B cell (primary cell): ENCODE measurements at places on chromosomes 16 and 17.

GRCh38 chr16:66431760-66432159 lies 4.7 kb downstream of the BEAN1 start:
- DNase-seq, result no peak

DNA sequence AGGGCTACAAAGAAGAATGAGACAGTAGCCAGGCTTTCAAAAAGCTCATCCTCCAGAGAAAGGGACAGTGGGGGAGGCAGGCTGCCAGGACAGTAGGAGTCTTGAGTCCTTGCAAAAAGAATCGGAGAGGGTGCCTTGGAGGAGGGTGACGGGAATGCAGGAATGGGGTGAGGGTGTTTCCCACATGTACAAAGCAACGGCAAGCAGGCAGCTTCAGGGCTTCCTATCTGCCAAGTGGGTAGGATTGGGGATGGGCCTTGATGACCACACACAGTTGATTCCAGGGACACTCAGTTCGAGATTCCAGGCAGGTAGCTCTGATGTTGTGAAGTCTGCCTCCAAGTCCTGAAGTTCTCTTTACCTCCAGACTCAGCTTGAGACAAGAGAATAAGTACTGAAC lies 54.4 kb downstream of the C17orf67 start:
- DNase-seq, result peak; percentile 10

GRCh38 chr16:50917950-50918703 lies 176.2 kb downstream of the CYLD start:
- no peak for DNase-seq

DNA sequence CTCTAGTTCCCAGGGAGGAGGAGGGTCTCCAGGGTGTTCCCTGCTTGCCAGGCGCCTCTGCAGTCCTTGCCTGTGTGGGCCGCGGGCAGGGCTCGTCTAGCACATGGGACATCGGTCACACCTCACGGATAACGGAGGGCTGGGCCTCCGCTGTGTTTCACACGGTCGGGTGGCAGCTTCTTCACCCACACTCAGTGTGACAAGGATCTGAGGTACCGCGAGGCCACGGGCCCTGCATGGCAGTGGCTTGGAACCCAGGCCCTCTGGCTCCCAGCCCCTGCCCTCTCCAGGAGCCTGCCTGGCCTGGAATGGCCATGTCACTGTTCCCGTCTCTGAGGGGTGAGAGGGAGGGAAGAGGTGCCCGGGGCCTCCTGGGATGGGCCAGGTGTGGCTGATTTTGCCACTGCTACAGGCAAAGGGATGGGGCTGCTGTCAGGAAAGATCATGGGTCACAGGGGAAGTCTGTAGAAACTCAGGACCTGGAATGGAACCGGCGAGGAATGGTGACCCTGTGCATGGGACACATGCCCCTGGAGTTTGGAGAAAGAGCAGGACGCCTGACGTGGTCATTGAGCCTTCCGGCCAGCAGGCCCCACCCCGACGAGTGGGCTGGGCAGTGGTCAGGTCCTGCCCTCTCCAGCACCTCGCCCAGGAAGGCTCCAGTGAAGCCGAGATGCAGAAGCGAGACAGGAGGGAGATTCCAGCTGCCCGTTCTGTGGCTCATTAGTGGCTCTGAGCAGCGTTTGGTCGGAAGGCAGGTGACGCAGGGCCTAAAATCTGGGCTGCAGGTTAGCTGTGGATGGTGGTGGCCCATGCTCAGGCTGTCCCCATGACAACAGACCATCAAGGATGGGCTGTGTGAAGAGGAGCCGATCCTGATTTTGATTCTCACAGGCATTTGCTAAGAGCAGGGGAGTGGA lies 76.5 kb upstream of the GSE1 start:
- no peak for DNase-seq

DNA sequence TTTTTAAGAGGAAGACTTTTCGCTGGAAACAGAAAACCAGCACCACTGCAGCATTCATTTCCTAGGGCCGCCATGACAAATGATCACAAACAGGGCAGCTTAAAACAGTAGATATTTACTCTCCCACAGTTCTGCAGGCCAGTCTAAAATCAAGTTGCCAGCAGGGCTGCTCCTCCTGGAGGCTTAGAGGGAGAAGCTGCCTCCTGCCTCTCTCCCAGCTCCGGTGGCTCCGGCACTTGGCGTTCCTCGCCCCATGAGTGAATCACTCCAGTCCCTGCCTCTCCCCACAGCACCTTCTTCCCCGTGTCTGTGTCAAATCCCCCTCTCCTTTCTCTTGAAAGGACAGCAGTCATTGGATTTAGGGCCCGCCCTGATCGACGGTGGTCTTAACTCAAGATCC lies 72.1 kb downstream of the SOCS1 start:
- no peak for DNase-seq

DNA sequence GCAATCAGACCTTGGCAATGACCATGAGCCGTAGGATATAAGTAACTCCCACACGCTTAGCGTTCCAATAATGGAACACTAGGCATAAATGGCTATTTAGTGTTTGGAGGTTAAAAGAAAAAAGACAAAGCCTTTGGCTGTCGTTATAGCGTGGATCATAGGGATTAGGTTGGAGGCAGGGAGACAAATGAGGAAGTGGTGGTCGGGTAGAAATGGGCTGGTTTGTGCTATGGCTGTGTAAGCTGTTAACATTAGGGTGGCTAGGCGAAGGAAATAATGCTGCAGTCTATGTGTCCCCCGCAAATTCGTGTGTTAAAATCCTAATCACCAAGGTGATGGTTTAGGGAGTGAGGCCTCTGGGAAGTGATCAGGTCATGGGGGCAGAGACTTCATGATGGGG lies 120.4 kb upstream of the IRX6 start:
- no peak for DNase-seq

- DNase-seq, result peak; percentile 73
Observed at GRCh38 chr17:57622683-57623433, 122.2 kb downstream of the CCDC182 start.

DNA sequence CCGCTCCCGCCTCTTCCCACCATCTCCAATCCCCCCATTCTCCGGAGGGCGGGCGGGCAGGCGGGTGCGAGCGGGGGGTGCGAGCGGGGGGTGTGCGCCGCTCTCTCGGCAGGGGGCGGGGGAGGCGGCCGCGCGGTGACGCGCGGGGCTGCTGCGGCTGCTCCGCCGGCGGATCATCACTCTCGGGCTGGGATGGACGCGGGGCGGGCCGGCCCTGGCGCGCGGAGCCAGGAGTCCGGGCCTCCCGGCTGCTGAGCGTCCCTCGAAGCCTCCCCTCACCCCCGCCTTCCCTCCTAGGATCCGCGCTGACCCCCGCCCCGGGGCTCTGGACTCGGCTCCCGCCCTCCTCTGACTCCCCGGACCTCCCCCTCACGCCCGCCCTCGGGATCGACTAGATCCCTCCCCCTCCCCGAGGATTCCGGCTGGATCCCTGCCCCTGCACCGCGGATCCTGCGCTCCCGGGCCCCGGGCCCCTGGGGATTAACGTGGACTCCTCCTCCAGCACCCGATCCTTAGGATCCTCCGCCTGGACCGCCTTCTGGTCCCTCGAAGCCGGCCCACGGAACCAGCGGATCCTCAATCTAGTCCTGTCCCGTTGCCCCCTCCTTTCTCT lies 946 bp upstream of the TMEM256 start:
- DNase-seq, result no peak

- no peak for DNase-seq
Observed at GRCh38 chr17:10799407-10799806, 4.5 kb downstream of the TMEM238L start.

- DNase-seq, result no peak
Observed at GRCh38 chr16:81509404-81509803, 64.8 kb downstream of the CMIP start.

- DNase-seq, result no peak
Observed at GRCh38 chr17:64497565-64498035, 746 bp upstream of the POLG2 start.

GRCh38 chr16:75345711-75346110 lies 87.6 kb downstream of the CFDP1 start:
- DNase-seq, result no peak

DNA sequence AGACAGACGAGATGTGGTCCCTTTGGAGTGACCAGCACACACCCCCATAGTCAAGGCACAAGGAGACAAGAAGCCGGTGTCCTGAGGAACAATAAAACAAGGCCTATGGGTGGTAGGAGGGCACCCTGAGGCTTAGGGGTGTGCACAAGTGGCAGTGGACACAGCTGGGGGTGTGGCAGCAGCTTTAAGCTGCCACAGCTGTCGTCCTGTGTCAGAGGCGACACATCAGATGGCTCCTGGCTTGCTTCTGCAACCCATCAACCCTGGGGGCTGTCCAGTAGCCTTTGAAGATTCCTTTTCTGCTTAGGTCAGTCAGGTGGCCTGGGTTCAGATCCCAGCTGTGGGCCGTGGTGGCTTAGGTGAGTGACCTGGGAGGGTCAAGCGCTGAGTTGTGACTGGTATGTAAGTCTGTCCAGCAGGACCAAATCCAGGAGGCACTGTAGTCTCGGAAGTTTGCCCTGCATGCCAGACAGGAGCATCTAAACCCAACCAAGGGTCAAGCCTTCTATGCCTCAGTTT lies 15.8 kb downstream of the DRC3 start:
- no peak for DNase-seq

- DNase-seq, result peak; percentile 81
Observed at GRCh38 chr17:57671667-57672632, 73.1 kb downstream of the CCDC182 start.

GRCh38 chr17:36936455-36937000 lies 747 bp upstream of the LHX1 start:
- peak; percentile 64 for DNase-seq

DNA sequence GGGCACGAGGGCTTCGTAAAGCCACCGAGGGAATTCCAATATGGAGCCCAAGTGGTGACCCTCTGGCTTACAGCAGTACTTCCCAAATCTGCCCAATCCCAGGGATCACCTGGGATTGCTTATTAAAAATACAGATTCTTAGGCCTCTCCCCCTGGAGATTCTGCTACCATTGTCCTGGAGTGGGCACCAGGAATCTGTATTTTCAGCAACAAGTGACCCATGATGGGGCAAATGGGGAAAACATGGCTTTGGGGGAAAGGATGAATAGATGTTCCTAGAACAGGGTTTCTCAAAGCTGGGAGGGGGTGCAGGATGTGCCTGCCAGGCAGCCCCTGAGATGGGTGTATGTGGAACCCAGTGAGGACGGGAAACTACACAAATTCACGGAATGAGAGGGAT lies 40.6 kb downstream of the EMP2 start:
- DNase-seq, result no peak

DNA sequence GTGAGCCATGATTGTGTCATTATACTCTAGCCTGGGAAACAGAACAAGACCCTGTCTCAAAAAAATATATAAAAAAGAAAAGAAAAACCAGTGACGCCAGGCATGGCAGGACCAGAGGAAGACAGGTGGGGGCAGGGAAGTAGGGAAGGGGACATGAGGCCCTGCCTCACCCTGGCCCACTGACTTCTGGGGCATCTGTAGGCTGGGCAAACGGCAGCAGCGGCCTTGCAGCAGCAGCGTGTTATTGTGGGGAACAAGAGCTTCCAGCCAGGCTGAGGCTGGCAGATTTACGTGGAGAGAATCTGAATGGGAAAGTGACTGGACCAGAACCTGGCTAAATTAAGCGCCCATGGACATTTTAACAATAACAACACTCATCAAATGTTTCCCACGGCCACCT lies 19.4 kb downstream of the CMTM4 start:
- DNase-seq, result no peak

DNA sequence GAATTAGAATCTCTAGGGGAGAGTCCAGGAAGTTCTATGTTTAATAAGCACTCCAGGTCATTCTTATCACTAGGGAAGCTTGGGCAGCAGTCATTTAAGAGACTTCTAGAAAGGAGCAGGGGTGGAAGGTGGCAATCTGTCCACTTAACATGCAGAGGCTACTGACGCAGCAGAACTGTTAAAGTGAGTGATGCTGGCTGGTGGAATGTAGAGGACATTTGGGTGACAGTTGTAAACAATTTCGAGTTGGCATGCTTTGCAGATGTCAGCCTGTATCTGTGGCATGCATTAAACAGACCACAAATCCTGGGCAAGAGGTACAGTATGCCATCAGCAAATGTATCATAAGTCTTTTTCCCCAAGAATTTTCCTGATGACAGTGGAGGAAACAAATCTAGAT lies 40.5 kb upstream of the HS3ST3A1 start:
- DNase-seq, result no peak

DNA sequence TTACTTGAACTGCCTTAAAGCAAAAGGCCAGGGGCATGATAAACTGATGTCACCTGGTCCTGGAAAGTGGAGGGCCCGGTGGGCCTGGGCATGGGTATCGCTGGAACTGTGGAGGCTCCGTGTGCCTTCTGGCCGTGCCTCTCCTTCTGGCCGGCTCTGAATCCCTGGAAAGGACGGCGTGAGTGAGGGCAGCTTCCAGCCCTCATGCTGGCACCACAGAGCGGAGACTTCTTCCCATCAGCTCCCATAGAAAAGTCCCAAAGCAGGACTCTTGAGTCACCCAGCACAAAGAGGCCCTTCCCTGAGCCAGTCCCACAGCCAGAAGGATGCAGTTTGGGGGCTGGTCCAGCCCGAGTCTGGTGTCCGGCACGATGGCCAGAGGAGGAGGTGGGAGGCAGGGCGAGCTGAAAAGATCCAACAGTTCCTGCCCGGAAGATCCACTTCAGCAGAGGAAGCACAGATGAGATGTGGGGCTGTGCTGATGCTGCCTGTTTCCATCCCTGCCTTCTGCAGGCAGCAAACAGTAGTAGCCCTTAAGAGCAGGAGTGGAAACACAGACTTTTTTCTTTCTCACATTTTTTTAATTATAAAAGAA lies 7.8 kb downstream of the GAA start:
- DNase-seq, result no peak

DNA sequence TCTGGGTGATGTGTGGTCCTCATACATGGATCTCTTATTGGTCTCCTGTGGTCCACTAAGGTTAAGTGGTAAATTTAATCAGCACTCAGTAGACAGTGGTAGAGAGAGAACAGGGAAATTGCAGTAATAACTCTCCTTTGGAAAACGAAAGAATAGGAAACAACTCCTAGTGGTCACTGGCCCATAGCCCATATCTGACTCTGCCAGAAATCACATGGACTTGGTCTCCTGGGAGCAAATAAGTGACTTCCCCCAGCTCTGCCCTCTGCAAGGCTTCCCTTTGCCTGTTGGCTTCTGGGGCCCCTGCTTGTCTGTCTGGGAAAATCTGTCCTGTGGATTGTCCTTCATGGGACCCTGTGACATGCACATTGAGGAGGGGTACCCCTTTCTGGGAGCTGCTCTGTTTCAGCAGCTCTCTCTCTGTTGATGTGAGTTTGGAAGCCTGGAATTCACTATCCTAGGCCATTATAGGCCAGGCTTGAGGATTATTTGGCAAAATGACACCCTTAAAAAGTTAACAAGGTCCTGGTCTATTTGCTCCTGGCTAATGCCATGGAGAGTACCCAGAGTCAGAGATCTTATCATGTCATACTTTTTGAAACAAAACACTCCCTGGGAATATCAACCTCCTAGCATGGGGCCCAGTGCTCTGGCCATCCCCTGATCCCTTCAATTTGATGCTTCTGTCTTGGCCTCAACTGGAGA lies 58.0 kb upstream of the HNF1B start:
- no peak for DNase-seq

- no peak for DNase-seq
Observed at GRCh38 chr17:19244781-19245180, 7.6 kb downstream of the EPN2 start.

- no peak for DNase-seq
Observed at GRCh38 chr16:27579087-27579980, 29.4 kb downstream of the KATNIP start.

- DNase-seq, result peak; percentile 35
Observed at GRCh38 chr16:83878838-83879237, 20.1 kb upstream of the MLYCD start.
